Spinal cord (tissue), 10 donors: ENCODE measurements at places on chromosomes 3 and 15. TPM values are rescaled to one million over a fixed set of nuclear protein-coding genes. Genes with fewer than 3 reads are reported as not detected.

Gene CCR3
- total RNA-seq, result not detected

Gene SPSB4
- total RNA-seq, result 8.1 TPM

- no peak for DNase-seq
Observed at GRCh38 chr15:73009066-73010056, 42.9 kb upstream of the NEO1 start.

DNA sequence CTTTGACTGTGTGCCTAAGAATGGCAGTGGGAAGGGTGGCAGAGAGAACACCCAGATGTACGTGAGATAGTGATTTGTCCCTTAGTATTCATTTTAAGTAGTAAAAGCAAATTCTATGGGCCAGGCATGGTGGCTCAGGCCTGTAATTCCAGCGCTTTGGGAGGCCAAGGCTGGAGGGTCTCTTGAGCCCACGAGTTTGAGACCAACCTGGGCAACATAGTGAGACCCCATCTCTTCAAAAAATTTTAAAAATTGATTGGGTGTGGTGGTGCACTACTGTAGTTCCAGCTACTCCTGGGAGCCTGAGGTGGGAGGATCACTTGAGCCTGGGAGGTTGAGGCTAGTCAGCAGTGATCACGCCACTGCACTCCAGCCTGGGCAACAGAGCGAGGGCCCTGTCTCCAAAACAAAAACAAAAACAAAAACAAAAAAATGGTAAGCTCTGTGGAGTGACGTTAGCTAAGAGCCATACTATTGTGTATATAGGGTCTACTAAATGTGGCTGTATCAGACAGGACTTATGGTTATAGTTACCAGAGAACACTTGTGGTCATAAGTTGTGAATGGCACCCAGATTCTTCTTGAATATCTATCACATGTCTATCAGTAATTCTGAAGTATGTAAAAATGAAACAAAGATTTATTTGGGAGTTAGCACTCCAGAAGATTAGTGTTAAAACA lies 171.5 kb downstream of the TCF12 start:
- no peak for DNase-seq

GRCh38 chr15:71447328-71448250 lies 332.3 kb downstream of the THSD4 start:
- DNase-seq, result no peak

DNA sequence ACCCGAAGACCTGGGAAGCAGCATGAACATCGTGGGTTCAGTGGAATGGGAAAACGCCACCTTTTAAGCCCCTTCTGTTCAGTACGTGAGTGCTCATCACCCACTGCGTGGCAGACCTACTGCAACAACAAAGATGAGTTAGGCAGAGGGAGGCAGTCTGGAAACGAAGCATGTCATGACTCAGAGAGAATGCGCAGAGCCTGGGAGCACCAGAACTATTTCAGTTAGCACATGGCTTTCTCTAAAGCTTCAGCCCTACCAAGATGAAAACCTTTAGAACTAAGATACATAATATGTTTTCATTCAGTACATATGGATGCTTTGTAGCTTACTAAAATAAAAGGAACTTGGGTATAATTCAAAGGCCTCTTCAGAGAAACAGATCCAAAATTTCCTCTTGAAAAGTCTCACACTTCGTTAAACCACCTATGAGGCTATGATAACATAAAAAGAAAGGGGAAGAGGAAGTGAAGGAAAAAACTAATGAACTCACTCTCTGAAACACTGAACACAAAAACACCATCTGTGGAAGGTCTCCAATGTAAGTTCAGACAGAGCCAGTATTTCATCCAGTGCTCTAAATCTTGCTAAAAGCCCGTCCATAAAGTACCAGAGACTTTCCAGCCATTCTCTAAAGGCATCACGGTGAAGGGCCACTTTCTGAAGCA lies 140.1 kb downstream of the OCA2 start:
- DNase-seq, result no peak

DNA sequence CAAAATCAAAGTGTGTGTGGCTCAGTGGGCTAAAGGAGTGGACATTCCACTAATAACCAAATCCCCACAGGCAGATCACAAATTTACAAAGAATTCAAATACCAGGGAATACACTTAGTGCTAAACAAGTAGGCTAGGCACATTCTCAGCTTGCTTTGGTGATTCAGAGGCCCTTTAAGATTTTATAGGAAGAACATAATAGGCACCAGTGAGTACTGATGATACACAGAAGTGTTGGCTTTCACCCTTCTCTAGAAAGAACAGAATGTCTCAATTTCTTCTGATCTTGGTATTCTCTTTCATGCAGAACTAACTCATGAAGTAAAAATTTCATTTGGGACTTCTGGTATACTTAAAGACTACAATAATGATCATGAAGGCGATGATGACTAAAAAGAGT lies 55.0 kb downstream of the POLR2M start:
- DNase-seq, result no peak
